CD4-positive, alpha-beta T cell treated with Interferon gamma for 1 hour (primary cell): ENCODE measurements at places on chromosomes 3 and 15.

- DNase-seq: no peak
Measured at GRCh38 chr15:41292521-41292920, 39.9 kb downstream of the OIP5 start.

- DNase-seq: peak; percentile 60
Measured at GRCh38 chr3:153138276-153139210, 23.5 kb upstream of the RAP2B start.

DNA sequence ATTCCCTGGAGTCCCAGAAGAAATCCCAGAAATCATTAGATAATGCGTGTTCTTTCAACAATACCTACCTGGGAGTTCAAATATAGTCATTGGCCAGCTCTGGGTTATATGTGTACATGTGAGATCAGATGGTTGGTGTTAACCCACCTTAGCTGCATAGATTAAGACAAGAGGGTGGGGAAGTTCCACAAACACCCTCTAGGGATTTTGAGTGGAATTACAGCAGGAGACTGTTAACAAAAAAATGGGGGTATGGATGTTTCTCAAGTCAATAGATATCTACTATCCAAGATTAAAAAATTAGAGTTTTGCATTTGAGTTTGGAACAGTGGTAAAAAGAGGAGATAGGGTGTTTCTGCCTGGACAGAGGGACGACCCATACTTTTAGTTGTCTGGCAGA is 282.5 kb upstream of the CNTN3 start:
- DNase-seq: no peak

GRCh38 chr3:22450786-22451400 is 699.9 kb upstream of the ZNF385D start:
- DNase-seq: no peak

DNA sequence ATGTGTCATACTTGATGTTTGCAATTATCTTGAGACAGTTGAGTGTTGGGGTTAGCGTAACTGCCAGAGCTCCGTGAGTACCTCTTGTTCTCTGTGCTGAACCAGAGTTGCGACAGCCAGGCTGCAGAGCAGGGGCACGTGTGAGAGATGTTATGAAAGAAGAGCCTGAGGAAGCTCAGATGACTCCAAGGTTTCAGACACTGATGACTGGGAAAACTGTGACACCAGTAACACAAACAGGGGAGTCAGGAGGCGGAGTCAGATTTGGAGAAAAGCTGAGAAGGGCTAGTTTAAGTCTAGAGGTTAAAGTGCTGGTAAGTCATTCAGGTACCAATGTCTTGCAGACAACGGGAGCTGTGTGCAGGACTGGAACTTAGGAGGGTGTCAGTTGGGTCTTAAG is 45.0 kb downstream of the BLM start:
- DNase-seq: peak; percentile 67

- DNase-seq: no peak
Measured at GRCh38 chr3:86968244-86968932, 22.6 kb downstream of the VGLL3 start.

GRCh38 chr3:58829321-58830000 is 162.9 kb upstream of the FAM3D start:
- DNase-seq: no peak
